Cerebellum (tissue), 4 donors: ENCODE measurements at places on chromosomes 2 and 18. TPM values are rescaled to one million over a fixed set of nuclear protein-coding genes. Genes with fewer than 3 reads are reported as not detected.

DNA sequence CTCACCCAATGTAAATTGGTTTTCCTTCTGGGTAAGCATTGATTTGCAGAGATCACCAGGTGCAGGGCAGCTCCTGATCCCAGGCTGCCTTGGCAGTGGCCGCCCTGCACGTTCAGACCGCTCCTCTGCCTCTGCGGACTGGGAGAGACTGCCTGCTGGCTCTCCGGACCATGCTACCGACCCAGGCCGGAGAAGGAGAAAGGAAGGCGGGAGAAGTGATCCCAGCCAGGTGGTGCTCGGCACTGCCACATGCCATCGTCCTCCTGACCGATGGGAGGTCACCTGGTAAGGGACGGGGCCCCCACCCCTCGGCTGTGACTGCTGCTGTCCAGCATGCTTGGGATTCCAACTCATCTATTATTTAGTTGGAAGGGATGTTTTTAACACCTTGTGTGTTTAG lies 108.1 kb upstream of the POU3F3 start:
- no peak for DNase-seq

GRCh38 chr18:5903386-5903785 lies 8.1 kb upstream of the TMEM200C start:
- no peak for DNase-seq

DNA sequence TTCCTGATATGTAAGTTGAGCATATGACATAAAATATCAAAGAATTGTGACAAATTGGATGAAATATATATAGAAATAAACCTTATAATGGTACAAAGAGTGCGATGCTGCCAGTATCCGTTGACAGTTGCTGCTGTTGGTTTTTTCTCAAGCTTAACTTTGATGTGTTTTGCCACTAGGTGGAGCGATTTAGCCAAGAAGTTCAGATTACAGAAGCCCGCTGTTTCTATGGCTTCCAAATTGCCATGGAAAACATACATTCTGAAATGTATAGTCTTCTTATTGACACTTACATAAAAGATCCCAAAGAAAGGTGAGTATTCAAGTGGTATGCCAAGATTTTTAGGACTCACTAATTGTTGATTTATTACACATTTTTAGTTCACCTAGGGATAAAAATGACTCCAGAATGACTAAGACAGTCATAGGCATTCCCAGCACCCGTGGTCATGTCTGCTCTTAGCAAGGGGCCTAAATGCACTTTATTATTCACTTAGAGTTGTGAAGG lies 2.1 kb downstream of the RRM2 start:
- peak; percentile 58 for DNase-seq

DNA sequence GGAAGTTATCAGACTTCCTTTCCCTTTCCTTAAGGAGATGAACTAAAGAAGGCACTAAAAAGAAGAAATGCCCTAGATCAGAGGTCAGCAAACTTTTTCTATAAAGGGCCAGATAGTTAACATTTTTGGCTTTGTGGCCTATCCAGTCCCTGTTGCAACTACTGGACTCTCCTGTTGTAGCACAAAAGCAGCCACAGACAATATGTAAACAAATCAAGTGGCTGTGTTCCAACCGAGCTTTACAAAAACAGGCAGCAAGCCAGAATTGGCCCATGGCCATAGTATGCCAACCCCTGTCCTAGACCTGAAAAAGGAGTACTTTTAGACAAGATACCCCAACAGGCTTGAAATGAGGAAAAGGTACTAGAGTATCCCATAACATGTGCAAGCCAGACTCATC lies 10.9 kb downstream of the NHEJ1 start:
- no peak for DNase-seq

- no peak for DNase-seq
Measured at GRCh38 chr2:111673526-111673925, 210.5 kb downstream of the ANAPC1 start.

- DNase-seq: no peak
Measured at GRCh38 chr2:217051416-217051815, 191.6 kb upstream of the TNP1 start.

DNA sequence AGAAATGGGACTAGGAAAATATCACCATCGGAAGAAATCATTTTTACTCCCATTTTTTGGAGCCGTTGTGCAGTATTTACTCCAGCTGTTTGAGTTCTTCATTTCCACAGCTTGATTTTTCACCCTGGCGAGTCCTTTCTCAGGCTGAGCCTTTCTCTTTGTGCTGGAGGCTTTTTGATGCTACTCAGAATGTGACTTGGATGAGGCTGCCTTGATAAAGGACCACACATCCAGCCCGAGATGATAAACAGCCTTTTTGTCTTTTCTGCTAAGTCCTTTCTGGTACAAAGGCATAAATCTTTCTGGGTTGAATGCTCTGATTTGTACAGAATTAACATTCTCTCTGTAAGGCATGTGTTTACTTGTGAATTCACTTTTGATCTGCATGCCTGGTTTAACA lies 17.6 kb upstream of the CTDP1 start:
- DNase-seq: no peak

- DNase-seq: no peak
Measured at GRCh38 chr18:6992761-6993160, 124.8 kb downstream of the LAMA1 start.

GRCh38 chr2:73986085-73986681 lies 1.5 kb downstream of the TET3 start:
- DNase-seq: no peak

GRCh38 chr2:181250691-181251090 lies 206.5 kb upstream of the ITGA4 start:
- DNase-seq: no peak

DNA sequence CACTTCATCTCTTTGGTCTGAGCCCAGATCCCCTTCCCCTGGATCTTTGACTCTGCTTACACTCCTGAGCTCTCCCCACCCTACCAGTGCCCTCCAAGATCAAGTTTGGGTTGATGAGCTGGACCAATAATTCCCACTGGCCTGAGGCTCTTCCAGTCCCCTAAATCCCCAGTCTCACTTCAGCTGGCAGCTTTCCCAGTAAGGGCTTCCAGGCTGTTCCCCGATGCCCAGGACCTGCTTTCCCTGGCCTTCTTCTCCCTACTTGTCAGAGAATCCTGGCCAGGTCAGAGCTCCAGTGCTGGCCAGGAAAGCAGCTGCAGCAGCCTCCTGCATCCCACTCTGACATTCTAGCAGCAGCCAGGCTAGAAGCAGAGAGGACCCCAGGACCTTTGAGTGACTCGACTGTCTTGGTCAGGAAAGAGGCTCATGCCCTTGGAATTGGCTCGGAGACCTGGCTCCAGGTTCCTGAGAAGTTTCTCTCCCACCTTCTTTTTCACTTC lies 3.5 kb downstream of the WNT6 start:
- no peak for DNase-seq

GRCh38 chr2:123732563-123732962 lies 292.5 kb upstream of the CNTNAP5 start:
- no peak for DNase-seq

DNA sequence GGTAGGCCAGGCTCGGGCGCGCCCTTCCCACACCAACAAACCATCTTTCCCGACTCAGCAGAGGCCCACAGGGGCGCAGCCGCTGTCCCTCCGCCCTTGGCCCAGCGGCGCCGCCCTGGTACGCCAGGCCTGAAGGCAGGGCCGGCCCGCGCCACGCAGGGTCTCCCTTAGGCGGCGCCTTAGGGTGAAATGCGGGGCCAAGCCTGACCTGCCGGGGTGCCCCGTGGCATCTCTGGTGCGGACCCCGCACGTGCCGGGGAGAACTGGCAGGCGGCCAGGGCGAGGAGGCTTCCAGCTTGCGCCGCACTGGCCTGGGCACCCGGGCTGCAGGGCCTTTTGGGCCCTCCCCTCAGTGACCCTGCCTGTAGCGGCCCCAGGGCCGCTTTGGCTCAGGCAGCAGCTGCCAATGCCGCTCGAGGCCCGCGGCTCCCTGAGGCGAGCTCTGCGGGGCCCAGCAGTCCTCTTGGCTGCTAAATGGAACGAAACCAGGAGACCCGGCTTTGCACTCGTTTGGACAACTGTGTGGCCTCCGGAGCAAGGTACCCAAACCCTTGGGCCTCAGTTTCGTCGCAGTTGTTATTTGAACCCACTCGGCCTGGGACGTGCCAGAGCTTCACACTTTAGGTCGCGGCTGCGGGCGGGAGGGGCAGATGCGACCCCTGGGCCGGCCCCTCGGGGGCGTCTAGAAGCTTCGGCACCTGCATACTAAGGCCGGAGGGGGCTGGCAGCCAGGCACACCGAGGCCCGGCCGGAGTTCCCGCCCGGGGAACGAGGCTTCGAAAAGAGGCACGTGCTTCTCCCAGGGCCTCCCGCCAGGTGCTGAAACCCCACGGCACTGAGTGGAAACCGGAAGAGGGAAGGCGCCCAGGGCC lies 8.5 kb downstream of the OTX1 start:
- no peak for DNase-seq

GRCh38 chr18:55511277-55511676 lies 76.7 kb downstream of the TCF4 start:
- DNase-seq: no peak

DNA sequence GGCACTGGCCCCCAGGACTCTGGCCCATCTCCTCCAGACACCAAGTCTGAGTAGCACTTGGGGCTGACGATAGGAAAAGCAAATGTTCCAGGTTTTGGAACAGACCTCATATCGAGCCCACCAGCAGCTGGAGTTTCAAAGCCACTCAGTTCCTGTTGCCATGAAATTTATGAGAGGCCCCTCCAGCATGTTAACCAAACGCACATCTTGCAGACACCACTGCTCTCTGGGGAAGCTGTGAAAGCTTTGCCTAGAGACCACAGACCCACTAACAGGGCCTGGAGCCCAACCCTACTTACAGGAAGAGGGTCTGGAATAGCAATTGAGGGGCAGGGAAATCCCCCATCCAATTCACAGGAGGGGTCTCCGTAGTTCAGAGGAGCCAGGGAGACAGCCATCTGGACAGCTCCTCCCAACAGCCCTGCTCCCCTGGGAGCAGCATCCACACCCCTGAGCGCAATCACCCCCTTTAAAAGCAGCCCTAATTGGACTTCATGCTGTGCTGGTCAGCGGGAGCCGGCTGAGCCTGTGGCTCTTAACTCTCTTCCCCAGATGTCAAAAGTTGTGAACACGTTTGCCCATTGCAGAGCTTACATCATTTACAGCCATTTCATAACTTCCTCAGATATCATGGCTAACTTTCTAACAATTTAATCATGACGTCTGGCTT lies 81.3 kb downstream of the TGFA start:
- DNase-seq: no peak

DNA sequence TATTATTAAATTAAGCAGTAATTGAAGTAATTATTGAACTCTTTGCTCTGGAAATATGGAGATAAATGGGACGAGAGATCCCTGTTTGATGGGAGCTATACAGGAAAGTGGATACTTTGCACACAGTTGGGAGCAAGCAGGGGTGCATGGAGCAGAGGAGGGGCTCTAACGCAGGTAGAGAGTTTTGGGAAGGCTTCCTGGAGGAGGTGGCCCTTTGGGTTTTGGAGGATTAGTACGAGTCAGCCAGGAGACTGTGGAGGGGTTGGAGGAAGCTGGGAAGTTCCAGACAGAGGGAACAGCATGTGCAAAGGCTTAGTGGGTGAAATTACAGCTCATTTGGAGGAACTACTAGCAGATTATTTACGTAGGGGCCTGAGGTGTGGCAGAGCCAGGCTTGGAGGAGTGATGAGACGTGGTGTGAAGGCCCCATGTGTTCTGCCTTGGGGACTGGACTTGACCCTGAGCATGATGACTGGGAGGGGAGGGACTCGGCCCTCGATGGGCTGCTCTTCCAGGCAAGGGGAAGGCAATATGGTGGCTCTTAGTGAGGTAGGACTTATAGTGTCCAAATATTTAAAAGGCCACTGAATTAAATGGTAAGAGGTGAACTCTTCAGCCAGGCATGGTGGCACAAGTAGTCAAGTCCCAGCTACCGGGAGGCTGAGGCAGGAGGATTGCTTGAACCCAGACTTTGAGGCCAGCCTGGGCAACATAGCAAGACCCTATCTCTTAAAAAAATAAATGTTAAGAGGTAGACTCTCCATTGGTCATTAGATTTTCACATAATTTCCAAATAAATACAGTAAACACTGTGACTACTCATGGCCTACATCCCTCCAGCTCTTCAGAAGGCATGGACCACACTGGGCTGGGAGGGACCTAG lies 30.2 kb downstream of the GREB1 start:
- DNase-seq: no peak

- DNase-seq: no peak
Measured at GRCh38 chr2:8252997-8253694, 428.7 kb upstream of the ID2 start.

RAX gene
- total RNA-seq: 2.0 TPM

TNS1 gene
- total RNA-seq: 18.7 TPM

RGPD8 gene
- 46.4 TPM for total RNA-seq

SERPINB13 gene
- not detected for total RNA-seq

DOK6 gene
- total RNA-seq: 39.6 TPM

SCN3A gene
- total RNA-seq: 139 TPM
